ENCODE measurements at places on chromosomes 7 and 10. TPM values are rescaled to one million over a fixed set of nuclear protein-coding genes. Genes with fewer than 3 reads are reported as not detected.

DNA sequence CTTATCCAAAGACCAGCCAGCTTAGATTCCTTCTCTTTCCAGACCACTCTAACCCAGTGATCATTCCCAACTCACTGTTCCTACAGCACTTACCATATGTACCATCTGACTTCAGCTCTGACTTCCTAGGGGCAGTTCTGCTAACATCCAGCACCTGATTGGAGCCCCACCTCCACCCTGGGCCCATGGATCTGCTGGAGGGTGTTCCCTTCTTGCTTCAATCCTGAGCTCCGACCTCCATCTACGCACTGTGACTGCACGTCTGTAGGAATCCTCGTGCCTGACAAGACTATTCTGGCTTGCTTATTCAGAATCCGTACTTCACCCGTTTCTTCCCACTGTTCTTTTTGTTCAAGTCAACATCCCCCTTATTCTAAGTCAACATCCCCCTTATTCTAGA, 57.6 kb downstream of the HIPK2 start:
- no peak for DNase-seq

DNA sequence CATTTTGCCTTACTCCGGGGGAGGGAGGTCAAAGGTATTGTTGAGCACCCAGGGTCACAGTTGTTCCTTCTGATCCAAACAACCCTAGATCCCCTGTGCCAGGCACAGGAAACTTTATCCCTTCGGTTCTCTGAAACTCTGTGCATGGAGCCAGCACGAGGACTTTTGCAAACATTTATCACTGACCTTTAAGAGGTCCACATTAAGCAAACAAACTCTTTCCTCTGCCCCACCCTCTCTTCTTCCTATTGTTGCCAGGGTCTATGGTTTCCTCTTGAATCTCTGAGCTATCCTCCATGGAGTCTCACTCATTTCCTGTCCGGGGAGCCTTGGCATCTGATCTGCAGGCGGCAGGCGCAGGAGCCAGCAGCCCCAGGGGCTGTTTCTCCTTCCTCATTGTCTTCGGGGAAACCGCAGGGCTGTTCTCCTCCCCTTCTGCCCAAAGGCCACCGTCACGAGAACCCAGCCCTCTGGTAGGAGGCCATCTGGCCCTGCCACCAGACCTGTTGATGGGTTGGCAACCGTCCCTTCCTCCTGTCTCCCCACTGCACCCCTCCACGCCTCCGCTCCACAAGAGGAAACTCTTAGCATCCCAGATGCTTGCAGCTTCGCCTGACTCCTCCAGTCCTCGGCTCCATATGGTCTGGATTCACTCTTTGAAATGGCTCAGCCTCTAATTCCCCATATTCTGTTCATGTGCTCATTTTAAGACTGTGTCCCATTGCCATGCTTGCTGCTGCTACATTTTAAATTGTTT, 327.3 kb upstream of the NRP1 start:
- DNase-seq, result no peak

VWDE gene
- 5.2 TPM for total RNA-seq

DNA sequence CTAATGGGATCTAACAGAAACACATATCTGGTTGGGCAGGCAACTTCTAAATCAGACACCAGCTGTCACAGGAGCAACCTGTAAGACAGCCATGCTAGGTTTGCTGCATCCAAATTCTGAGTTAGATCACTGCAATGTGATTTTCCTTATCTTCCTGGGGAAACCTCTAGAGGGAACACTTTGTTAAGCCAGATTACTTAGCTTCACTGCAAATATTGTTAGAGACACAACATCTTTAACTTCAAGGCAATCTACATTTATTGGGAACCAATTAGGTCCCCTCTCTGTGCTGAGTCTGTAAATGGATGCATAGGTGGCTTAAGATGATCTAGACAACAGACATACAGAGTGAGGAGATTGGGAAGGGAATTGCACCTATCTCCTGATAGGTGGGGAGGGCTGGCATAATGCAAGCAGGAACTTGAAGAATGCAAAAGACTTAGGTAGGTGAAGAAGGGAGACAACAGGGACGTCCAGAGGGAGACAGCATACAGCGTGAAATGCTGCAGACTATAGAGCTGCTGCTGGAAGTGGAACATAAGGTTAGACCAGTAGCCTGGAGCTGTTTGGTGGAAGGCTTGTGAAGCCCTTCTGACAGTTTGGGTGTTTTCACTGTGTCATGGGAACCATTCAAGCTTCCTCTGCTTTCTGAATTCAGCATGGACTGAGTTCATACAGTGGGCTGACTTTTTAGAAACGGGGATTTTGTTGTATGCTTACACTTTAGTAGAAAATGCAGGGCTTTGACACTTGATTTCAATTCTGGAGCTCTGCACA, 109.8 kb upstream of the ELMO1 start:
- DNase-seq, result no peak

DNA sequence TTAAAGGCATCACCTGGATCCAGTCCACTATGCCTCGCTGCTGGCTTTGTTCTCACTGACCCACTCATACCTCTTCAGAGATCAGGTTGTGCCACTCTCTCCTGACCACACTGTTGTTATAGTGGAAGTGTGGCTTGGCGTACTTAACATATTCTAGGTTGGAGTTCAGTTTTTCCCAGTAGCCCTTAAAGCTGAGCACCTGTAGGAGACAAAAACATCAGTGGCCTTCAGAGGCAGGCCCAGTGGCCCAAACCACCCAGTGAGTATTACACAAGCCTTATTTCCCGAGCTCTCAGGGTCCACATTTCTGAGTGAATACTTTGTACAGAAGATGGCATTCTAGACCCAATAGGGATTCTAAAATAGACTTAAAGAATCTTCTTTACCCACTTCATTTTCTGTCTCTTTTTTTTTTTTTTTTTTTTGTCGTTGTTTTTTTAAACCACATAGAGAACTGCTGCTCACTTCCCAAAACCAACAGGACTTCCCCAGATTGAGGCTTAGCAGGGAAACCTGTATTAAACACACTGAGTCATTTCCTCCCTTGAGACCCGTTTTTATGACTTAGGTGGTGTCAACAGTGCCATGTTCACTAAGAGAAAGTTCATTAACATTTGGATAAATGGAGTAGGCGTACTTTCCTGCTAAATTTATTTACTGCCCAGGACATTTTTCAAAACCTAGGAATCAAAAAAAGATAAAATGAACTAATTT, 85.8 kb downstream of the GSAP start:
- no peak for DNase-seq

ZNF277 gene
- 27.4 TPM for total RNA-seq

- DNase-seq, result no peak
Measured at GRCh38 chr7:55369427-55370400, 4.6 kb downstream of the LANCL2 start.

SYT15 gene
- total RNA-seq, result 0.95 TPM

GRCh38 chr10:5581670-5582566, 57.2 kb downstream of the CALML3 start:
- no peak for DNase-seq

GRCh38 chr10:103905441-103905840, 12.5 kb downstream of the STN1 start:
- no peak for DNase-seq

DNA sequence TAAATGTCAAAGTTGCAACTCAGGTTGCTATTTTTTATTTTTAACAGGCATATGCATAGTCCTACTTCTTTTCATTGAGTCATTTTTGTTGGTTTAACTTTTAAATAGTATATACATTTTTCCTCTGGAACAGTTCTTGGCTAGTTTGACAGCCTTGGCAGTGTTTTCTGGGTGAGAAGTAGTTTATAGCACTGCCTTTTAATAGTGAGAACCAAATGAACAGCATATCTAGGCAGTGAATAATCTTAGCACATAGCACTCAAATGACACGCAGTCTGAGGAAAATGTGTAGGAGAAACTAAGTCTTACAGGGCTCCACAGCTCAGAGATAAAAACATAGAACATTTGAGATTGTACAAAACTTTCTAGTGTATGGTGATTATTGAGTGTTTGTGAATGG, 265.5 kb upstream of the POT1 start:
- DNase-seq, result no peak

DNA sequence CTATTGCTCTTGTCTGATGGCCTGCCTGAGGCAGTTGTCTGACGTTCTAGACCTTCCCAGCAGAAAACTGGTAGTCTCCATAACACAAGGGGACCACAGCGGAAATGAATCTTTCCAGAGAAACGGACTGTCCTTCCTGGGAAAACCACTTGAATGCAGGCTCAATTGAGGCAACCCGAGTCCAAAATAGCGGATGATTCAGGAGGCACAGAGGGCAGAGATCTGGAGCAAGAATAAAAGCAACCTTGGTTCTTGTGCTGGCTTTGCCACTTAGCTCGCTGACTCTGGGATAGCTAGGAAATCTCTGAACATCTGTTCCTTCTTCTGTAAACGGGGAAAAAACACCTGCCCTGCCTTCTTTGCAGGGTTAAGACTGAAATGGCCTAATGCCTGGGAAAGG, 178.8 kb downstream of the NEURL1 start:
- DNase-seq, result no peak

ALOX5 gene
- total RNA-seq, result 6.8 TPM

- no peak for DNase-seq
Measured at GRCh38 chr10:7319632-7320031, 91.2 kb downstream of the SFMBT2 start.

DNA sequence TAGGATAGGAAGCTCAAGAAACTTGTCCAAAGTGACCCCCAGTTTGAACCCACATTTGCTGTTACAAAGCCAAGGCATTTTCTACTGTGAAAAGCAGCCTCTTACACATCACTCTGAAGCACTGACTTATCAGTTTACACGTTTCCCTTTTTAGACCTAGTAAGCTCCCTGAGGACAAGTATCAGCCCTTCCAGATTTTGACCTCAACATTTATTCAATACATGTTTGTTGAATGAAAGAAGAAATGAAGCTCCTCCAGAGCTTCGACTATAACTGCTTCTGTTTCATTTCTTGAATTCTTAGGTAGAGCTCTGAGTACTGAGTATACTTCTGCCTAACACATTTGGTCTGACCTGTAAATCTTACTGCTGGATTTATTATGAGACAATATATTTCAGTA, 2.7 kb downstream of the WASL start:
- DNase-seq, result no peak

- no peak for DNase-seq
Measured at GRCh38 chr10:12628153-12628552, 278.8 kb downstream of the CAMK1D start.

DNA sequence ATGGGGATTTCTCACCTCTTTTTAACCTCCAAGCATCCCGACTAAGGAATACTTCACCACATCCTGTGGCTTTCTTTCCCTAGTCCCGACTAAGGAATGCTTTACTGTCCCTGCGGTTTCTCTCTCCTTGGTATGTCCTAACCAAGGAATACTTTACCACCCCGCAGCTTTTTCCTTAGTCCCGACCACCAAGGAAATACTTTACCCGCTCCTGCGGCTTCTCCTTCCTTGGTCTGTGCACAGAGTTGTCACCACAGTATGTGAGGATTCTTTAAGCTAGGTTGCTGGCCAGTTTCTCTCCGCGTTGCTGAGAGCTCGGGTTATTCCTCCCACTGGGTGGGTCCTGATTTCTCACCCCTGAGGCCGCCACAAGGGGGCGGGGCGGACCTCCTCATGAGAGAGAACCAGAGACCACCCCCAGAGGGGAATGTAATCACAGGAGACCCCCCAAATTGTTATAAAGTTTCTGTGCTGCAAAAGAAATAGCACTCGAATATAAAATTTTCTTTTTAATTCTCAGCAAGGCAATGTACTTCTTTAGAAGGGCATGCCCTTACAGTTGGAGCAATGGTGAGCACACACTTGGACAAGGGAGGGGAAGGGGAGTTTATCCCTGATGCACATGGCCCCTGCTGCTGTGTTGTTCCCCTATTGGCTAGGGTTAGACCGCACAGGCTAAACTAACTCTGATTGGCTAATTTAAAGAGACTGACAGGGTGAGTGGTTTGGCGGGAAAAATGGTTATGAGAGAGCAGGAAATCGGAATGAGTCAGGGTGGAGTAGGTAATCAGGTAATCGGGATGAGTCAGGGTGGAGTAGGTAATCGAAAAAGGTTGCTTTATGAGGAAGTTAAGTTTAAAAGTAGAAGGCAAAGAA, 12.8 kb downstream of the SUGCT start:
- DNase-seq, result no peak

DNA sequence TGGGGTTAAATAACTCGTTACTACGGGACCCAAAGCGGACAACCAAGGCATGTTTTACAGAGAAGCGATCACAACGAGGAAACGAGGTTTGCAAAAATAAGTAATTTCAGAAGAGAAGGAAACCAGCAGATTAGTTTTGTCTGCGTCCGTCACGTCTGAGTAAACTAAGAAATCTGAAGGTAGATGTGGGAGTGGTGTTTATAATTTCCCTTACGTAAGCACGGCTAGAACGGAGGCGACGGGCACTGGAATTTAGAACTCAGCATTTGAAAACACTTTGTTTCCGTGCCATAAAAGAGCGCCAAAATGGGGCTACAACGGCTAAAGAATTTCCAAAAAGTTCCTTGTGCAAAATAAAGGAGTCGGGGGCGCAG, 718 bp upstream of the UMAD1 start:
- peak; percentile 54 for DNase-seq

DNA sequence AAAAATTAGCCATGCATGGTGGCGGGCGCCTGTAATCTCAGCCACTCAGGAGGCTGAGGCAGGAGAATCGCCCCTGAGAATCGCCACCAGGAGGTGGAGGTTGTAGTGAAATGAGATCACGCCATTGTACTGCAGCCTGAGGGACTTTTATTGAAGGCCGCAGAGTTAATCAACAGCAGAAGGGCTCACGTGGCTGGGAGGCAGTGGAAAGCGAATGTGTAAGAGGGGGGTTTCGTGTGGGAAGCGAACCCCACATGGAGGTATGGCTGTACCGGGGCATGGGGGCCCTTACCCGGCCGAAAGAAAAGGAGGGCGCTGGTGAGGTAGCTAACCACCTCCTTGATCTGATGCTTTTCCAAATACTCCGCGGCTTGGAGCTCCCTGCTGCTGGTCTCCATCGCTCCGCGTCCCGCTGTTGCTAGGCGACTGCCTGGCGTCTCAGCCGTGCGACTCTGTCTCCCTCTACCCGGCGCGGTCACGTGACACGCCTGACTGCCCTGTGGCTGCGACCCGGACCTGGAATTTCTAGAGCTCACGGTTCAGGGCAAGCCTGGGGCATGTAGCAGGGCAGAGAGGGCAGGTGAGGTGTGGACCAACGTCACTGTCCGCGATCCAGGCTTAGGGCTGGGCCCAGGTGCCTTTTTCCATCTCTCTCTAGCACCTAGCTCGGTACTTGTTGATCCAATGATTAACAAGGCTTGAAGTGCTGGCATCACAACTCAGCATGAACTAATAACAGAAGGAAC, at the start of gene EFCAB10:
TSS of gene EFCAB10 (minus strand) at position 428 of the 746 bp plus-strand sequence. CDS start at position 398, 30 bp downstream.
- DNase-seq, result peak; percentile 67

GRCh38 chr10:101290881-101291280, 61.6 kb upstream of the LBX1 start:
- DNase-seq, result no peak
